ENCODE measurements at places on chromosomes 16 and 17.

GRCh38 chr16:46903255-46903905 lies 19.2 kb downstream of the GPT2 start:
- no peak overlapping the region for H3K4me3 ChIP-seq
- no peaks in the 10 kb centered on the region for H3K27me3 ChIP-seq
- no peaks in the 10 kb centered on the region for H3K4me1 ChIP-seq

DNA sequence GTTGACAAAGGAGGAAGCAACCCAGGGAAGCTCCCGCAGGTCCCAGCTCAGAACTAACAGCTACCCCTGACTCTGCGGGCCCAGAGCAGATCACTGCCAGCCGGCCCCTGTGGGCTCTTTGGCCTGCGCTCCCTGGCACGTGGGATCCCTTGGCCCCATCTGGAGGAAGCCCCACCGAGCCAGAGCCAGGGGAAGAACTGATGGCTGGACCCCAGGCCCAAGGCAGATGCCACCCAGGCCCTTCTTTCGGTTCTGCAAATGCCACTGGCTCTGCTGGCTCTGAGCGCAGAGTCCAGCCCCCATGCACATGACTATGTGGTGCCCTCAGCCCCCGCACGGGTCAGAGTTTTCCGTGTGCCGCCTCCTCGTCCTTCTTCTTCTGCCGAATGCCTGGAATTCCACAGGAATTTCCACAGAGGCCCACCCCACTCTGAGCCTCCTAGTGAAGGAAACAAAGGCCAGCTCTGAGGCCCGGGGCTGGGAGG lies 35.8 kb upstream of the SNN start:
- DNase-seq = no peak
- peaks cover 20% of the 10 kb centered on the region for H3K4me1 ChIP-seq
- no peak overlapping the region for H3K4me3 ChIP-seq
- no peak overlapping the region for H3K27ac ChIP-seq
- H3K36me3 ChIP-seq = no peaks in the 10 kb centered on the region

DNA sequence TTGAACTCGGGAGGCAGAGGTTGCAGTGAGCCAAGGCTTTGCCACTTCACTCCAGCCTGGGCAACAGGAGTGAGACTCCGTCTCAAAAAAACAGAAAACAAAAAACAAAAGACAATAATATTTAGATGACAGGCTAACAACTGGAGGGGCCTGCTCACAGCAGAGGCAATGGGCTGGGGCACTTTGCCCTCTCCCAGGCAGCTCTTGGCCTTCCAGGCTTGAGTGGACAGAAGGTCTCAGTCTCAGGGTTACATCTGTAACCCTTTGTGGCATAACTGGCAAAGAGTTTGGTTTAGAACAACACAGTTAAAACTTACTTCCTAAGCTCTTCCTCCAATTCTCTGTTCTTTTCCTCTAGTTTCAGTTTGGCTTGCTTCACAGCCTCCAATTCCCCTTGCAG lies 114.9 kb downstream of the SPAG9 start:
- H3K4me3 ChIP-seq = no peak overlapping the region
- H3K4me1 ChIP-seq = no peaks in the 10 kb centered on the region
- no peak for DNase-seq
- no peak overlapping the region for H3K27ac ChIP-seq
- no peaks in the 10 kb centered on the region for H3K27me3 ChIP-seq

DNA sequence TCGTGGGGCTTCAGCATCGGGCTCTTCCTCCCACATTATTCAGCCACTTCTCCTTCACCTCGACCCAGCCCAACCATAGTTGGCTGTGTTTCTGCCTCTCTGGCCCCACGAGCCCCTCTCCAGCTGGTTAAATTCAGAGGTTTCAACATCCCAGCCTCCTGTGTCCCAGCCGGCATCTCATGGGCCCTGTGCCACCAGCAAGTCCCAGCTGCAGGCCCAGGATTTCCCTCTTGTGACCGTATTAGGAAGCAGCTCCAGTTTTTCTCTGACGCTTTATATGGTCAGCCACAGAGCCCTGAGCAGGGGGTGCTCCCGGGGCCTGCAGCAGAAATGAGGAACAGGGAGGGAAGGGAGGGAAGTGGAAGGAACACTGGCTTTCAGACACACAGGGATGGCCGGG lies 27.4 kb downstream of the MYH11 start:
- H3K4me1 ChIP-seq = no peaks in the 10 kb centered on the region
- H3K4me3 ChIP-seq = no peak overlapping the region
- H3K27me3 ChIP-seq = peaks cover 21% of the 10 kb centered on the region
- H3K27ac ChIP-seq = no peak overlapping the region

DNA sequence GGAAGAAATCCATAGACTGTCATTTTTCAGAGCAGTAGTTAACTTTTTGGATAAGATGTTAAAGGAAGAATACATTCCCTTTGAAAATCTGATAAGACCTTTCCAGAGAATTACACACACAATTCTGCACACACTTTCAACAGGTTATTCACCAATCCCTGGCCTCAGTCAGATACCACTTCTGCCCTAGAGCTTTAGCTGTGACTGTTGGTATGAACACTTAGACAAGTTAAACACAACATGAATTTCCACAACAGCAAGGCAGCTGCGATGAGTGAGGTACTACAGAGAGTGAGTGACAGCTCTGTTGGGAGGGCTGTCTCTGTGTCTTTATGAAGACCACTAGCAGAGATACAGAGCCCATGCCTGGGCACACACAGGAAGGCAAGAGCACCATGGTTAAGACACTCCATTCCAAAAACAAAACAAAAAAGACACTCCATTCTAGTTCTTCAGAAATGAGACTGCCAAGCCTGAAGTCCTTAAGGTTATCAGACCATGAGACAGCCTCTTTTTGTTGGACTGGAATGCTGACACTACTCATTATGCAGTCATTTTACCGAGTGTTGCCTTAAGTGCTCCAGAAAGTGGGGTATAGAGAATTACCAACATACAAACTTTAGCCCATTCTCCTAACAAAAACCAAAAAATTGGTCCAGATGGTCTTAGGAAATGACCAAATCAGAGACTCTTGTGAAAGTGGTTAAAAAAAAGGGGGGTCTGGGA lies 42.4 kb downstream of the TOM1L2 start:
- DNase-seq = no peak
- H3K4me3 ChIP-seq = no peak overlapping the region
- H3K36me3 ChIP-seq = peaks cover 5% of the 10 kb centered on the region
- peaks cover 5% of the 10 kb centered on the region for H3K4me1 ChIP-seq
- H3K27ac ChIP-seq = no peak overlapping the region
- H3K27me3 ChIP-seq = no peaks in the 10 kb centered on the region

DNA sequence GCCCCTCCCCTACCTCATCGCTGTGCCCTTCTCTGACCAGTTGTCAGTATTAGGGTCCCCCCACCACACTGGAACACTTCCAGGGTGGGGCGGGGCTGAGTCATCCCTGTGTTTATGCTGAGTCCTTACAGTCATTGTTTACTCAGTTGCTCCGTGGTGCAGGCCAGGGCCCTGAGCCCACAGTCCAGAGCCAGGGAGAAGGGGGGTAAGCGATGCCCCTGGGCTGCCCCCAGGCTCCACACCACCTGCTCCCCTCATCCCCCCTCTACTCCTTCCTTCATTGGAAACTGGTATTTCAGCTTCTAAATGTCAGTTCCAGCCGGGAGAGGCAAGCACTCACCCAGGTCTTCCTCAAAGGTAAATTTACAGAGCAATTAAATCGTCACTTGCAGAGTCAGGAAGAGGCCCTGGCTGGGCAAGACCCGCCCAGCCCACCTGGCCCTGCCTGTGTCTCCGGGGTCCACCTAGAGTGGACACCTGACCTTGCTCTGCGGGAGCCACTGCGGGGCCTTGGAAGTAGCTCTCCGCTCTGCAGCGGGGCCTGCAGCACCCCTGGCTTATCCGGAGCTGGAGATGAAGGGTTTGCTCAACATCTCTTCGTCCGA lies 4.8 kb downstream of the ATP2A3 start:
- peaks cover 12% of the 10 kb centered on the region for H3K27me3 ChIP-seq
- peak; percentile 40 for DNase-seq
- H3K4me3 ChIP-seq = no peak overlapping the region

GRCh38 chr17:66268247-66268927 lies 34.0 kb upstream of the PRKCA start:
- peak; percentile 69 for DNase-seq
- no peaks in the 10 kb centered on the region for H3K27me3 ChIP-seq
- H3K4me1 ChIP-seq = peaks cover 20% of the 10 kb centered on the region

DNA sequence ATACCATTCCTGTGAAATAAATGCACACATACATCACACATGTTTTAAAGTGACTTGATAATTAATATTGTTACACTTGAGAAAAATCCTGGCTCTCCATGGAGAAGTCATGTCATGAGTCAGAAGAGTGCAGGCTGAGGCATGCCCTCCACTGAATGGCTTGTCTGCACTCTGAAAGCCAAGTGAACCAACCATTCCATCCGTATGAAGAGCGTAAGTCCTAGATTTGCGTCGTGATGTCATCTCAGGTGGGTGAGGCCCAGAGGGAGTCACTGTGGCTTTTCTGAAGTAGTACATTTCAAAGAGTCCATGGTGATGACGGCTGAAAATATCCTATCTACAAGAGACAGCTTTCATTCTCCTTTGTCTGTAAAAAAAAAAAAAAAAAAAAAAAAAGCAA lies 83.5 kb upstream of the IRX5 start:
- peak overlapping the region; percentile 94 for H3K27ac ChIP-seq
- no peaks in the 10 kb centered on the region for H3K27me3 ChIP-seq
- H3K4me3 ChIP-seq = peak overlapping the region; percentile 51

GRCh38 chr16:31488468-31489297 lies 5.8 kb downstream of the SLC5A2 start:
- DNase-seq = no peak
- peaks cover 14% of the 10 kb centered on the region for H3K36me3 ChIP-seq
- no peak overlapping the region for H3K27ac ChIP-seq
- H3K4me3 ChIP-seq = peak overlapping the region; percentile 71

- DNase-seq = no peak
- H3K4me3 ChIP-seq = no peak overlapping the region
- H3K4me1 ChIP-seq = no peaks in the 10 kb centered on the region
- H3K27me3 ChIP-seq = no peaks in the 10 kb centered on the region
- peaks cover 15% of the 10 kb centered on the region for H3K36me3 ChIP-seq
Measured at GRCh38 chr16:57019746-57020145, 30.4 kb downstream of the NLRC5 start.

GRCh38 chr16:84503751-84504395 lies 586 bp downstream of the MEAK7 start:
- no peaks in the 10 kb centered on the region for H3K27me3 ChIP-seq
- H3K27ac ChIP-seq = peak overlapping the region; percentile 88

DNA sequence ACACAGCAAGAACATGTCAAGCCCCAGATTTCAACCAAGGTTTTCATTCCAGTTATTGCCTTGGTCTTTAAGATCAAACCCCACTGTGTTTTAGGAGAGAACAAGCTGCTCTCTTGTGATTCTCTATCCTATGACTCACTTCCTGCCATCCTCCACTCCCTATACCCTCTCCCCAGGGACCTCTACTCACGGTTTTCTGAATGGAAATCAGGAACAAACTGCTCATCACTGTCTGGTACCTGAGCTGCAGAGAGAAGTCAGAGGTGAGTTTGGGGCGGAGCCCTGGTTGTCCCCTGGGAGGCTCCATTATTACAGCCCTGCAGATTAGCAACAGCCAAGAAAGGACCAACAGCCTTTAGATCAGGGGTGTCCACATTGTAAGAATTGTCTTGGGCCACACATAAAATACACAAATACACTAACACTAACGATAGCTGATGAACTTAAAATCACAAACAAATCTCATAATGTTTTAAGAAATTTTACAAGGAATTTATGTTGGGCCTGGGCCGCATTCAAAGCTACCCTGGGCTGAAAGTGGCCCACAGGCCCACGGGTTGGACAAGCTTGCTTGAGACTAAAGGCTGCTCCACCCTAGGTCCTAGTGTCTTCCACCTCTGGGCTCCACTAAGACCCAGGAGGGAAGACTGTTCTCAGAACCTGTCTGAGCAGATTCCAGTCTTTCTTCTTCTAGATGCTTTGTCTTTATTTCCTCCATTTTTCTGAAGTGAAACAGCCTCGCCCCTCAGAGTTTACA lies 9.7 kb downstream of the ETV4 start:
- H3K27ac ChIP-seq = peak overlapping the region; percentile 52
- no peaks in the 10 kb centered on the region for H3K27me3 ChIP-seq
- peak; percentile 65 for DNase-seq
- peaks cover 5% of the 10 kb centered on the region for H3K36me3 ChIP-seq

- peaks cover 13% of the 10 kb centered on the region for H3K36me3 ChIP-seq
- no peak for DNase-seq
- H3K4me1 ChIP-seq = peaks cover 7% of the 10 kb centered on the region
- no peaks in the 10 kb centered on the region for H3K27me3 ChIP-seq
- peak overlapping the region; percentile 31 for H3K27ac ChIP-seq
Measured at GRCh38 chr16:31502981-31503380, 5.2 kb downstream of the RUSF1 start.

DNA sequence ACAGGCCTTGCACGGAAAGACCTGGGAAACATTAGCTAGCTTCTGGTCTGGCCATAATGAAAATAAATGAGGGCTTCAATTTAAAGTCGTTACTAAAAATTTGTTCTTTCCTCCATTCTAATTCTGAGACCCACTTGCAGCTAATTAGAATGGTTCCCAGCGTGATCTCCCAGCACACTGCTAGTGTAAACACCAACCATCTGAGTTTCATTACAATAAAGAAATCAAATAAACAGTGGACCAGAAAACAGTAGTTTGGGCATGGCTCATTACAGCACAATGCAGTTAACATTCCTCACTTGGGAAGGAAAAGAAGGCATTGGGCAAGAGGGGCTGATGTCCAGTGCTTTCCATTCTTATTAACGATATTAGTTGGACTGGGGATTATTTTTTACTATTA lies 410.9 kb upstream of the SOX9 start:
- no peak for DNase-seq
- no peak overlapping the region for H3K27ac ChIP-seq
- no peaks in the 10 kb centered on the region for H3K4me1 ChIP-seq
- H3K27me3 ChIP-seq = no peaks in the 10 kb centered on the region
- H3K36me3 ChIP-seq = no peaks in the 10 kb centered on the region

- no peaks in the 10 kb centered on the region for H3K36me3 ChIP-seq
- H3K27me3 ChIP-seq = no peaks in the 10 kb centered on the region
- no peak for DNase-seq
Measured at GRCh38 chr16:2490190-2491105, 15.5 kb downstream of the TBC1D24 start.

- no peak for DNase-seq
- no peaks in the 10 kb centered on the region for H3K27me3 ChIP-seq
- peak overlapping the region; percentile 76 for H3K4me3 ChIP-seq
- peaks cover 34% of the 10 kb centered on the region for H3K36me3 ChIP-seq
- H3K4me1 ChIP-seq = peaks cover 7% of the 10 kb centered on the region
Measured at GRCh38 chr17:76265624-76266243, 586 bp downstream of the UBALD2 start.

- DNase-seq = no peak
- no peaks in the 10 kb centered on the region for H3K27me3 ChIP-seq
- no peak overlapping the region for H3K27ac ChIP-seq
- H3K4me3 ChIP-seq = no peak overlapping the region
Measured at GRCh38 chr16:90037276-90037675, 18.0 kb upstream of the DBNDD1 start.

- no peaks in the 10 kb centered on the region for H3K36me3 ChIP-seq
- no peak for DNase-seq
- no peaks in the 10 kb centered on the region for H3K27me3 ChIP-seq
- no peak overlapping the region for H3K4me3 ChIP-seq
Measured at GRCh38 chr17:31916491-31917064, 15.1 kb upstream of the UTP6 start.

GRCh38 chr17:78421534-78422266 lies 43.3 kb downstream of the PGS1 start:
- peaks cover 7% of the 10 kb centered on the region for H3K4me1 ChIP-seq
- no peak overlapping the region for H3K27ac ChIP-seq
- no peak overlapping the region for H3K4me3 ChIP-seq
